Epithelial cell of umbilical artery (primary cell): ENCODE measurements at places on chromosomes 16 and 17. TPM values are rescaled to one million over a fixed set of nuclear protein-coding genes. Genes with fewer than 3 reads are reported as not detected.

ENPP7 gene
- total RNA-seq: not detected in 2 replicates

TSPAN10 gene
- total RNA-seq: 0.32 and 0.46 TPM in 2 replicates

KRTAP4-1 gene
- total RNA-seq: not detected in 2 replicates

NOXO1 gene
- not detected in 2 replicates for total RNA-seq

MYH1 gene
- not detected in 2 replicates for total RNA-seq
